ENCODE measurements at places on chromosomes 1 and 21.

DNA sequence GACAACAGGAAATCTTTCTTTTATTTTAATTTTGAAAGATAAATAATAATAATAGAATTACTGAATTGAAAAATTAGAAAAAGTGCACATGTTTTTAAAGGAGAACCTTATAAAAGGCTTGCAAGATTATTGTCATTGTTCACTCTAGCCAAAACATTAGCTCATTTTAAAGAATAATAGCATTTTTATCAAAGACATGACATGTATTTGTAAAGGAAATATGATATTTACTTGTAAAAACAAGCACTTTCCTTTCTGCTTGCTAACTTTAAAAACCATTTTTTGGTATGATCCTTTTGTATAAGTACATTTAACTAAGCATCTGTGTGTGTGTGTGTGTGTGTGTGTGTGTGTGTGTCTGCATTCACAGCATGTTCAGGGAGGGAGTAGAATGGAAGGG, 156.3 kb upstream of the C1orf87 start:
- no peak for DNase-seq

GRCh38 chr1:61271412-61271789, 189.0 kb downstream of the NFIA start:
- no peak for DNase-seq

DNA sequence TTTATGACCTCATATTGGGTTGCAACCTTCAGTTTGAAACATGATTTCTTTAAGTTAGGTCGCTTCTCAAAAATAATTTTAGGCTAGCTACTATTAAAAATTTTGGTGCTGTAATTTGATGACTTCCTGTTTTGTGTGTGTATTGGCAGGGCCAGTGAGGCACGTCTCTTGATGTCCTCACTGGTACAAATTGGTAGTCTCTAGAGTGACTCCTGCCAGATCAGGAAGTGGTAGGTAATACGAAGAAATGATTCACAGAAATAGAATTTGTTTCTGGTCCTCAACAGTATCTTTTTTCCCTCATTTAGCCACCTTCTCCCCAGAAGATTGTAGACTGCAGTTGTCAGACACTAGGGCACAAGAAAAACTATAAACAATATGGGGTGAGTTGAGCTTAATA, 120.9 kb upstream of the KIAA1614 start:
- peak; percentile 48 for DNase-seq

- DNase-seq: peak; percentile 87
Observed at GRCh38 chr1:207828485-207829158, 76.8 kb downstream of the CD46 start.

DNA sequence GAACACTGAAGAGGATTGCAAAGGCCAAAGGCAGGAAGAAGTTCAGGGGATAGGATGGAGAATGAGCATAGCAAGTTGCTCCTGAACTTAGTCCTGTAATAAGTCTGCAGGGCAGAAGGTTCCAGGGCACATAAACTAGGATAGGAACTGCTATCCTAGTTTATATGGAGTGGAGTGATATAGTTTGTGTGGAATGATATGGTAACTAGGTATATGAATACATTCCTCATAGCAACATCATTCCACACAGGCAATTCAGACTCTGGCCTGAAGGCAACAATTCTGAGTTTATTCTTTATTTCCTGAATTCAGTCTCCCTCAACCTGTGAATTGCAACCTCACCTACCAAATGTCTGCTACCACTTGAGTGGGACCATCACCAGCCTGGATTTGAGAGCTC, 154.9 kb upstream of the GREM2 start:
- peak; percentile 5 for DNase-seq

DNA sequence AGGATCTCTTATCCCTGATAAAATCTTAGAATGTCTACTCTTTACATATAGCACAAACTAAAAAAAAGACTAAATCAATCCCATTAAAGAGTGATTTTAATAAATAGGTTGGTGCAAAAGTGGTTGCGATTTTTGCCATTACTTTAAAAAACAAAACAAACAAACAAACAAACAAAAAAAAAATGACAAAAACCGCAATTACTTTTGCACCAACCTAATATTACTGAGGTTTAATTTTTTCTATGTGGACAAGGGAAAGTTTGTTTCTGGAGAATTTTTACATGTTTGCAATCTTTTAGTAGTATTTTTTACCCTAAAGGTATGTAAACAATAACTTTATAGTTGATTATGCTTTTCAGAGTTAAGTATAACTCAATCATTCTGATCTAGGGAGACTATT, 119.7 kb upstream of the ADAMTS5 start:
- DNase-seq: no peak

GRCh38 chr1:12480748-12481362, 137.2 kb downstream of the DHRS3 start:
- DNase-seq: peak; percentile 94

GRCh38 chr1:78088486-78088885, 42.7 kb downstream of the GIPC2 start:
- DNase-seq: no peak

DNA sequence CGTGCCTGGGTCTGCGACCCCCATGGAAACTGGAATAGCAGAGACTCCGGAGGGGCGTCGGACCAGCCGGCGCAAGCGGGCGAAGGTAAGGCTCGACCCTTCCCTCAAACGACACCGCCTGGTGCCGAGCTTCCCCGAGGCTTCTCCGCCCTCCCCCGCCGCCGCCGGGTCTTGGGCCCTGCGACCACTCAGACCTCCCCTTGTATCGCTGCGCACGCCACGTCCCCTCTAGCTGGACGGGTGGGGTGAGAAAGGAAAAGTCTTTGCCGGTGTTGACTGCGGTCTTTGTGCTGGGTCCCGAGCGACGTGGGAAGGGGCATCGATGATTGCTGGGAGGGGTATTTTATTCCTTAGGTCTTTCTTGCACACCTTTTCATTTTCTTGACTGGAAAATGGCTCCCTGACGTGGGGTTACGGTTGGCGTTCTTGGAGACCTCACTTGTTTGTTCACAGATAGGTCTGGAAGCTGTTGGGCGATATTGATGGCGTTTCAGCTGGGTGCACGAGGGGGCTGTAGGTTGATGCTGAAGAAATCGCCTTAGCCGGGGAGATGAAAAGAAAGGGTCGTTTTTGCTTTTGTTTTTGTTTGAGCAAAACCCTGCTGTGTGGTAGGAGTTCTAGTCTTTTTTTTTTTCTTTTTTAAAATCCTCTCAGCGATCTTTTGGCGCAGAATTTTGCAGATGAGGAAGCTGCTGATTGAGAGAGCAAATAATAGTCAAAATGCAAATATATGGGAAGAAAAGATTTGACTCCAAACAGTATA, 776 bp downstream of the KDM1A start:
- DNase-seq: peak; percentile 47

GRCh38 chr1:71706029-71706671, 576.2 kb downstream of the NEGR1 start:
- no peak for DNase-seq

DNA sequence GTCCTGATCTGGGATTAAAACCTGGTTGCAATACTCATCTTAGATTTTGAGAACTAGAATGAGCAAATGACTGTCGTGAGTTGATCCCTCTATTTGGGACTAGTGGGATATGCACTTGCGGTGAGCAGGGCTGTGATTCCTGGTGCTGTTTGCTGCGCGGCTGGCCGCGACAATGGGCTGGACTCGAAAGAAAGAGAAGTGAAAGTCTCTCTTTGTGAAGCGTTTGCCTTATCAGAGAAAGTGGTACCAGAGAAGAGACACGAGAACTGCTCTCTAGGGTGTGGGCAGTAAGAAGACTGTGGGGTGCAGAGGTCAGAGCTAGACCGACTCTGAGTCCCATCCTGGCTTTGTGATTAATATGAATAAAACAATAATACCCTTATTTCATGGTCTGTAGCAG, 8.6 kb downstream of the ST6GALNAC3 start:
- no peak for DNase-seq

DNA sequence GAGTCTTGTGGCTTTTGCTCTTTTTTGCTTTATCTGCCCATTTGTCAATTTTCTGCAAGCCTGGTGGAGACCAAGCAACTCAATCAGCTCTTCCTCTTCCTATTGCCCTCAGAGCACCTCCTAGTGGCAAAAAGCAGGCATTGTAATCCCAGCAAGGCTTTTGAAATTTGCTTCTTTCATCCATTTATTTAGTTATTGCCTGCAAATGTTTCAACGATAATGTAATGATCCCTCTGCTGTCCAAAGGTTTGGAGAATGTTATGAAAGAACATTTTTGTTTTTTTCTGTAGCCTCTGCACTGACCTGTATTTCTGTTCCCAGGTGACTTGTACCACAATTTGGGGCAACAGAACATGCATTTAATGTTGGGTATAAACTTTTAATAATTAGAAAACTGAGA, 127.8 kb downstream of the GABPA start:
- peak; percentile 66 for DNase-seq

GRCh38 chr1:147080671-147081394, 91.4 kb downstream of the PRKAB2 start:
- DNase-seq: peak; percentile 44

- no peak for DNase-seq
Observed at GRCh38 chr21:38824124-38824822, 18.5 kb downstream of the ETS2 start.

DNA sequence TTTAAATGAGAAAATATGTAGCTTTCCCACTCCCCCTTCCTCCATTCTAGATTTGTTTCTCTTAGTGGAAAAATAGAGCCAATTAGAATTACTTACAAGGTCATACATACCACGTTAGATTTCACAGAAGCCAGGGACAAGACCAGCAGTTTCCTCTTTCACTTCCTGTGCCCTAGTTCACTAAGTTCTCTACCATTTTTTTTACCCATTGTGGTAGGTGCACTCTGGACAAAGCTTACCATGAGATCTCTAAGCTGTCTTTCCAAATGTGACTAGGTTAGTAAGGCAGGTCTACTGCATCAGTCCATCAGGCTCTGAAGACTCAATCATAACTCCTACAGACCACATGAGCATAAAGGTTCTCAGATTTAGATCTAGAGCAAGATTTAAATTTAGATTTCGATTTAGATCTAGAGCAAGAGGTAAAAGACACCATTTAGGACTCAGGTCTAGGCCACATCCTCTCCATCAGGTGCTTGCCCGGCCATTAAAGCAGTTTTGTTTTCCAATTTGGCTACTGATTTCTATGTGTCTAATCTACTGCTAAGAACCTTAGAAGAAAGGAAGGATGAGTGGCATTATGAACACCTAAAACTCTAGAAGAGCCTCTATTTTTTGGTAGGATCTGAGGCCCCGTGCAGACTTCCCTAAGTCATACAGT, 235.3 kb downstream of the FAF1 start:
- DNase-seq: no peak

Measured in epithelial cell of esophagus (primary cell).